ENCODE measurements at places on chromosomes 4 and X.

GRCh38 chr4:6820695-6821094, 38.2 kb downstream of the KIAA0232 start:
- DNase-seq, result no peak

- no peak for DNase-seq
Observed at GRCh38 chr4:80162418-80162817, 34.9 kb upstream of the PRDM8 start.

DNA sequence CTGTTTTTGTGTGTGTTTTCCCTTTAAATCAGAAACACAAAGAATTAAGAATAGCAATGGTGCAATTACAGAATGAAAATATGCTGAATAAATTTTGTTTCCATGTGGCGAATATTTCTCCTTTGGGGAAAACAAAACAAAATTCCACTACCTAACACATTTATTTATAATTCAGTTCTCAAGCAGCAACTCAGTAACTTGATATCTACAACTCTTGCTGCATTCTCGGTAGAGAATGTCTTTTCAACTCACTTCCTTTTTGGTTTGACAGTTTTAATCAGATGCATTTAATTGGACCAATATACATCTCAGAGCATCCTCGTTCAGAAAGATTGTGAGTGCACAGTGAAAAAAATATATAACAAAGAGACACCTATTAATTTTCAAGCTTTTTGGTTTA, 30.8 kb downstream of the ZNF827 start:
- DNase-seq, result no peak

GRCh38 chrX:45714866-45715265, 514.2 kb upstream of the DIPK2B start:
- no peak for DNase-seq

DNA sequence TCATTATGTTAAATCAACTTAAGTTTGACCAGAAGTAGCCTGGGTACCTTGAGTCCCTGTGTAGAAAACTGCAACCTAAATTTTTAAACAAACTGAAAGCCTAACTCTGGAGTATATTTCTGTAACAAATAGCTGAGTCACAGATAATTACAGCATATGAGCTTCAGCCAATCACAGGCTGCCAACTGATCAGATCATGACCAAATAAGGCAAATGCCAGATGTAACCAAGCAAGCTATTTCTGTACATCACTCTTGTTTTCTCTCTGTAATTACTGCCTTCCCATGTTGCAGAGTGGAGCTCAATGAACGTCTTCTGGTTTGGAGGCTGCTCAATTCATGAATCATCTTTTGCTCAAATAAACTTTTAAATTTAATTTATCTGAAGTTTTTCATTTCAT, 980.9 kb upstream of the DIAPH2 start:
- no peak for DNase-seq

DNA sequence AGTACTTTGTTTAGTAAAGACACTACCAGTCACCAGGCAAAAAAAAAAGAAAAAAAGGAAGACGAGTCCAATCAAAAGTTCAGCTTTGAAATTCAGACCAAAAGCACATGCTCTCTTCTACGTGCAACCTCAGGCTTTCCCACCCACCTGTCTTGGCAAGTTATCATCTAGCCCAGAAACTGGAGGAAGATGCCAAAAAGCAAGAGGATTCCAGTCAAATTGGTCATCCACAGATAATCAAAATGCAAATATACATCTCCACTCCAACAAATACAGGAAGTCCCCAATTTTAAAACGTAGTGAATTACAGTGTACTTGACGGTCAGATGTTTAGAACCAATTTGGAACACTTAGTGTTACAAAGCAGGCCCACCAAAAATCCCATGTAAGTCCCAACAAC, 96.5 kb downstream of the PALLD start:
- DNase-seq, result no peak

- DNase-seq, result no peak
Observed at GRCh38 chr4:8689741-8690140, 97.2 kb downstream of the CPZ start.

DNA sequence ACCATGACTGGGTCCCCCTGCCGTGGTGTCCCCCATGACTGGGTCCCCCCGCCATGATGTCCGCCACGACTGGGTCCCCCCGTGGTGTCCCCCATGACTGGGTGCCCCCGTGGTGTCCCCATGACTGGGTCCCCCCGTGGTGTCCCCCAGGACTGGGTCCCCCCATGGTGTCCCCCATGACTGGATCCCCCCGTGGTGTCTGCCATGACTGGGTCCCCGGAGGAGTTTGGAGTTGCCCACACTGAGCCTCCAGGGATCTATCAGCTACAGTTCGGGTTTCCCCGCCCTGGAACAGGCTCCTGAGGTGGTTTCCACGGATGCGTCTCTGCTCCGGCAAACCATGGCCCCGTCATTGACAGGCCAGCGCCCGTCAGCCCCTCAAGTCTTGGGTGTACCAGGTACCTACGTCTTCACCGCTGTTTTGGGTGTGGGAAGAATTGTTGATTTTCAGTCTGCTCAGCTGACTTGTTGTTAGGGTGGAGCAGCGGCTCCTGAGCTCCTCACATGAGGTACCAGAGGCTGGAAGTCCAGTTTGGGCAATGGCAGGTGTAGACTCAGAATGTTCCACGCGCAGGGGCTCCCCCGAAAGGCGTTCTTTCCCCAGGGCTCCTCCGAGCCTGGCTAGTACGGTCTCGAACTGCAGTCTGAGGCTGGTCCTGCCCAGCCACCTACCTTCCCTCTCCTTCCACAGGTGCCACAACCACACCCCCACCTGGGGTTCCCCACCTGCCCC, 8.3 kb upstream of the PDE6B start:
- DNase-seq, result no peak

- DNase-seq, result no peak
Observed at GRCh38 chr4:184599492-184600135, 49.6 kb downstream of the CASP3 start.

DNA sequence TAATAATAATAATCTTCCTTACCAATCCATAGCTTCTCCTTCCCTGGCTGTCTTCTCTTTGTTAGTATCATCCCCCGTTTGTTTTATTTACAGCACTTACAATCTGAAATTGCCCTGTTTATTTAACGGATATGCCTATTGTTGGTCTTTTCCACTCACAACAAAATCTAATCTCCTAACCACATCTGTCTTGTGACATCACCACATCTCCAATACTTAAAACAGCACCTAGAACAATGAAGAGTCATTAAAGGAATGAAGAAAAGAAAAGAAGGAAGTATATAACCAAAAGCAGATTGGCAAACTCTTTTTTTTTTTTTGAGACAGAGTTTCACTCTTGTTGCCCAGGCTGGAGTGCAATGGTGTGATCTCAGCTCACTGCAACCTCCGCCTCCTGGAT, 38.7 kb upstream of the JADE1 start:
- peak; percentile 29 for DNase-seq

All from CD4-positive, alpha-beta memory T cell (primary cell).